ENCODE measurements at places on chromosomes 4 and X. TPM values are rescaled to one million over a fixed set of nuclear protein-coding genes. Genes with fewer than 3 reads are reported as not detected.

- no peak overlapping the region for H3K27ac ChIP-seq
- peaks cover 7% of the 10 kb centered on the region for H3K27me3 ChIP-seq
- H3K4me3 ChIP-seq, result no peak overlapping the region
- no peak for DNase-seq
- peaks cover 2% of the 10 kb centered on the region for H3K36me3 ChIP-seq
Measured at GRCh38 chr4:112852601-112853000, 196.9 kb upstream of the ANK2 start.

GRCh38 chr4:73828956-73829355 lies 7.5 kb upstream of the CXCL6 start:
- H3K27me3 ChIP-seq, result no peaks in the 10 kb centered on the region
- H3K4me1 ChIP-seq, result no peaks in the 10 kb centered on the region
- no peak for DNase-seq

GRCh38 chr4:2943364-2944090 lies 19.7 kb downstream of the NOP14 start:
- peaks cover 14% of the 10 kb centered on the region for H3K36me3 ChIP-seq
- peaks cover 12% of the 10 kb centered on the region for H3K4me1 ChIP-seq
- no peak for DNase-seq
- no peak overlapping the region for H3K4me3 ChIP-seq
- H3K27ac ChIP-seq, result peak overlapping the region; percentile 92

GRCh38 chr4:174255786-174256185 lies 27.7 kb downstream of the FBXO8 start:
- no peak overlapping the region for H3K27ac ChIP-seq
- peaks cover 7% of the 10 kb centered on the region for H3K4me1 ChIP-seq
- no peaks in the 10 kb centered on the region for H3K27me3 ChIP-seq
- H3K4me3 ChIP-seq, result no peak overlapping the region
- H3K36me3 ChIP-seq, result peaks cover 2% of the 10 kb centered on the region
- no peak for DNase-seq

GRCh38 chr4:69054578-69055200 lies 41.6 kb upstream of the UGT2B7 start:
- no peak overlapping the region for H3K27ac ChIP-seq
- no peak for DNase-seq
- H3K36me3 ChIP-seq, result no peaks in the 10 kb centered on the region
- no peak overlapping the region for H3K4me3 ChIP-seq

DNA sequence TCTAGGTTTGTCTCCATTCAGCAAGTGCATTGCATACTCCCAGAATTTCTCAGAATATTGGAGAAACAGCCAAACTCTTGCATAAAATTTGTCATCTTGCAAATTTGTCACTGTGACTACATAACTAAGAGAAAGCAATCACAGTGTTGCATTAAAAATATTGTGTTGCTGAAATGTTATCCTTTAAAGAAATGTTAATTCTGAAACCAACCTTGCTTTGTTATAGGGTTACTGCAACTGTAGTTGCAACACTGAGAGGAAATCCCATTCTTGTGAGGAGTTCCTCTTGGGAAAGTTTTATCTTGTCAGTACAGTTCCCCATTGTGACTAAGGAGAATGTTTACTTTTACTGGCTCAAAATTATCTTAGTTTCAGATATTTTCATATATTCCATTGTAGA lies 20.9 kb downstream of the CYBB start:
- no peaks in the 10 kb centered on the region for H3K27me3 ChIP-seq
- H3K27ac ChIP-seq, result no peak overlapping the region
- H3K4me1 ChIP-seq, result peaks cover 3% of the 10 kb centered on the region
- H3K36me3 ChIP-seq, result no peaks in the 10 kb centered on the region

GRCh38 chr4:80201252-80202151 lies 4.2 kb downstream of the PRDM8 start:
- H3K27ac ChIP-seq, result peak overlapping the region; percentile 77
- peaks cover 25% of the 10 kb centered on the region for H3K4me1 ChIP-seq
- peak; percentile 45 for DNase-seq

GRCh38 chr4:31071508-31072486 lies 351.6 kb downstream of the PCDH7 start:
- no peaks in the 10 kb centered on the region for H3K4me1 ChIP-seq
- H3K36me3 ChIP-seq, result no peaks in the 10 kb centered on the region
- no peak for DNase-seq
- H3K27me3 ChIP-seq, result no peaks in the 10 kb centered on the region
- H3K4me3 ChIP-seq, result no peak overlapping the region

- no peak overlapping the region for H3K4me3 ChIP-seq
- no peak for DNase-seq
- peak overlapping the region; percentile 87 for H3K27ac ChIP-seq
Measured at GRCh38 chr4:48589098-48589445, 99.0 kb downstream of the ZAR1 start.

Gene AP1S2
- total RNA-seq, result 27.0 TPM

Gene STAP1
- total RNA-seq, result 4.1 TPM

Gene ZCCHC12
- not detected for total RNA-seq

Gene KIT
- 1.1 TPM for total RNA-seq

Gene OTC
- not detected for total RNA-seq

Gene CXCL5
- total RNA-seq, result 18.5 TPM

Gene IL1RAPL2
- total RNA-seq, result not detected

Measured in T-helper 17 cell (primary cell).